ENCODE measurements at places on chromosomes 1 and 21. TPM values are rescaled to one million over a fixed set of nuclear protein-coding genes. Genes with fewer than 3 reads are reported as not detected.

GRCh38 chr1:237867380-237867888 lies 23.3 kb downstream of the ZP4 start:
- no peak for DNase-seq

DNA sequence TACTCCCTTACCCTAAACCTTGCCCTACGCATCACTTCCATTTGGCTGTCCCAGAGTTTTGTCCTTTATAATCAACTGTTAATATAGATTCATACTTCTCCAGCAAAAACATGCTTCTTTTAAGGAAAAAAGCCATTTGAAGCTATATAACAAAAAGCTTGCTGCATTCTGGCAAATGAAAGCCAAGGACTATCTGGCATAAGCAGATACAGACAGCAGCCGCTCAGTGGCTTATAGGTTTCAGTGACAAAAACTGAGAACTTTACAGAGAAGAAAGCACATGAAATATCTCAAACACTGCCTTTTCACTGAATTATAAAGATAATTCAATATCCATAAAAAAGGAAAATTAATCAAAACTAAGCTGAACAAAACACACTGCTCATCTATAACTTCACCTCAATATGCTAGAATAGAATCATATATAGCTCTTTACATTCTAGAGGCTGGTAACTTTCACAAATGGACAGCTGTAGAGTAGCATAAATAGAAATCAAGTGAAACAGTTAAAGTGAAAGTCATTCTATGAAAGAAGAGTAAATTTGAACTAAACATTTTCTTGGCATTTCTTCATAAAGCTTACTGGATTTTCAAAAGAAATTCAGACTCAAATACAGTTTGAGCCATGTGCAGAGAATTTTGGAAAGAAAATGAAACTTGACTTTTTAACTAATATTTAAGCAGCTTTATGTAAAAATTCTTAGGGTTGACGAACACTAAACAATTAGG lies 19.6 kb downstream of the CDC42BPA start:
- no peak for DNase-seq

DNA sequence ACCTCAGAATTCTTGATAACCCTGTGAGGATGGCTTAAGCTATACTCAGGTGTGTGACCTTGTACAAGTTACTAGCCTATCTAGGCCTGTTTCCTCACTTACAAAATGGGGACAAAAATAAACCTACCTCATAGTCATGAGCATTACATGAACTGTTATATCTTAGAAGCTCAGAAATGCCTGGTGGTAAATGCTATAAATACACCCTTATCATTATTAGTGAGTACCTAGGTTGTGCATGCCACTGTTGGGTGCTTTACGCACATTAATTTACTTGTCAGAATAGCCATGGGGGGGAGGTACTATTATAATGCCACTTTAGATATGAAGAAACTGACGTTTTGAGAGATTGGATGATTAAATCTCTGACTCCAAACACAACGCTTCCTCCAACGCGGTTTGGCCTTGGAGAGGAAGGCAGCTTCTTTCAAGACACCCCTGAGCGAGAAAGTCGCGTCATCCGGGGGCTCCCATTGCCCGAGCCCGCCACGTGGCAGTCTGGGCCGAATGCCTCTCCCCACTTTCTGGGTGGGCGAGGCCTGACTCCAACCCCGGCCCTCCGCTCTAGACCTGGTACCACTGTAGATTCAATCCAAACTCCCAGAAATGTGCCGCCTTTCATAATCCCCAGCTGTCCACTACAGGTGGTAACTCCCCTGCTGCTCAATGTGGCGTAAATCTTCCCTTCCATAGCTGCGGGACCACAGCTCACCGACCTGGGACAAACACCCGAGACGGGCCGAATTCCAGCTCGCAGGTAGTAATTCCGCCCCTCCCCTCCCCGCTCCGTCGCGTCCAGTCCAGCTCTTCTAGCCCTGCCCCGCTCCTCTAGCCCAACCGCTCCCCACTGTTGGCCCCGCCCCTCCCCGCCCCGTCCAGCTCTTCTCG lies 771 bp upstream of the RAD54L start:
- DNase-seq = peak; percentile 88

- no peak for DNase-seq
These were observed 61.8 kb upstream of the LAMC2 start for GRCh38 chr1:183124259-183124658.

- no peak for DNase-seq
These were observed 5.0 kb upstream of the CDC14A start for GRCh38 chr1:100347009-100347966.

- DNase-seq = no peak
These were observed 15.3 kb downstream of the DCAF8 start for GRCh38 chr1:160247053-160247452.

DNA sequence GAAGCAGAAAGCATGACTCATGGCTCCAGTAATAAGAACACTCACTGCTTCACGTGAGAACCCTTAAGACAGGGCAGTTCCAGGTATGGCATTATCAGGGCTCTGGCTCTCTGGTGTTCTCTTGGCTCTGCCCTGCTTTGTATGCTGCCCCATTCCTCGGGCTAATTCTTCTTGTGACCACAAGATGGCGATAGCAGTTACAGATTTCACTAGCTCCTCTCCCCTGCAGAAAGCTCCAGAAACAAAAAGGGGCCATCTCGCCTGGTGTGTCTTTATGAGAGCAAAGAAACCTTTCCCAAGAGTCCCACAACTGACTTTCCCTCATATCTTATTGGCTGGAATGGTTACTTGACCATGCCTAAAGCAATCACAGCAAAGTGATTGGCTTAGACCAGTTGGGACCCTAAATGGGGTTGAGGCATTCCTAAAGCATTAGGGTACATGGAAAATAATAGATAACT lies 60.1 kb downstream of the F3 start:
- peak; percentile 71 for DNase-seq

DNA sequence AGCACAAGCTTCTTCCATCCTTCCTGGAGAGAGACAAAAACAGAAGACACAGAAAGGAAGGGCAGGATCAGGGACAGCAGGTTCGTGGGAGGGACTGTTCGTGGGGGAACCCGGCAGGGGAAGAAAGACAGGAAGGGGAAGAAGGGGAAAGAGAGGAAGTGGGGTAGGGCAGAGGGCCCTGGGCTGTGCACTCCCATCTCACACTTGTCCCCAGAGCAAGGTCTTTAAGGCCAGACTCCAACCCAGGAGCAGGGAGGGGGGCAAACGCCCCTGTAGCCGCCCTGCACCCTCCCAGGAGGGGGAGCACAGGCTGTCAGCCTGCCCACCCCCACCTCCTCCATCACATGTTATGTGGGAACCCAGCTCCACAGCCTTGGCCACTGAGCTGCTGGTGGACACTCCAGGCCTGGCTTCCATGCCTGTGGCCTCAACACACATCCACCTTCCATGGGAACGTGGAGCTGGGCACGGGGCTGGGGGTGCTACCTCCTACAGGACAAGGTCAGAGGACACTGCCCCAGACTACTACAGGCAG lies 9.3 kb downstream of the SLC19A1 start:
- no peak for DNase-seq

GRCh38 chr1:185400052-185400451 lies 83.0 kb upstream of the IVNS1ABP start:
- no peak for DNase-seq

DNA sequence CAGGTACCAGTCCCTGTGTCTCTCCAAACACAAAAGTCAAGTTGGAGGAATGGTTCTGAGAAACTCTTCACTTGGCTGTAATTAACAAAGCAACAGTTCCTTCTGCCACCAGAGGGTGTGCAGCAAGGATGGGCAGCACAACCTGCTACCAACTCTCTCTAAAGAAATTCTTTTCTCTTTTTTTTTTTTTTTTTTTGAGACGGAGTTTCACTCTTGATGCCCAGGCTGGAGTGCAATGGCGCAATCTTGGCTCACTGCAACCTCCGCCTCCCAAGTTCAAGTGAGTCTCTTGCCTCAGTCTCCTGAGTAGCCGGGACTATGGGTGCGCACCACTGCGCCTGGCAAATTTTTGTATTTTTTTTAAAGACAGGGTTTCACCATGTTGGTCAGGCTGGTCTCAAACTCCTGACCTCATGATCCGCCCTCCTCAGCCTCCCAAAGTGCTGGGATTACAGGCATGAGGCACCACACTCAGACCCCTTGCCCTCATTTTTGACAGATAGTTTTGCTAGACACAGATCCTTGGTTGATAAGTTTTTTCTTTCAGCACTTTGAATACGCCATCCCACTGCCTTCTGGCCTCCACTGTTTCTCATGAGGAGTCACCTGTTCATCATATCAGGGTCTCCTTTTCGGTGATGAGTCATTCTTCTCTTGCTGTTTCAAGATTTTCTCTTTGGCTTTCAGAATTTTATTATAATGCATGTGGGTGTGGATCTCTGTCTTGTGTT lies 12.1 kb upstream of the DEGS1 start:
- no peak for DNase-seq

GRCh38 chr1:16410803-16411202 lies 26.4 kb downstream of the SPATA21 start:
- DNase-seq = no peak

DNA sequence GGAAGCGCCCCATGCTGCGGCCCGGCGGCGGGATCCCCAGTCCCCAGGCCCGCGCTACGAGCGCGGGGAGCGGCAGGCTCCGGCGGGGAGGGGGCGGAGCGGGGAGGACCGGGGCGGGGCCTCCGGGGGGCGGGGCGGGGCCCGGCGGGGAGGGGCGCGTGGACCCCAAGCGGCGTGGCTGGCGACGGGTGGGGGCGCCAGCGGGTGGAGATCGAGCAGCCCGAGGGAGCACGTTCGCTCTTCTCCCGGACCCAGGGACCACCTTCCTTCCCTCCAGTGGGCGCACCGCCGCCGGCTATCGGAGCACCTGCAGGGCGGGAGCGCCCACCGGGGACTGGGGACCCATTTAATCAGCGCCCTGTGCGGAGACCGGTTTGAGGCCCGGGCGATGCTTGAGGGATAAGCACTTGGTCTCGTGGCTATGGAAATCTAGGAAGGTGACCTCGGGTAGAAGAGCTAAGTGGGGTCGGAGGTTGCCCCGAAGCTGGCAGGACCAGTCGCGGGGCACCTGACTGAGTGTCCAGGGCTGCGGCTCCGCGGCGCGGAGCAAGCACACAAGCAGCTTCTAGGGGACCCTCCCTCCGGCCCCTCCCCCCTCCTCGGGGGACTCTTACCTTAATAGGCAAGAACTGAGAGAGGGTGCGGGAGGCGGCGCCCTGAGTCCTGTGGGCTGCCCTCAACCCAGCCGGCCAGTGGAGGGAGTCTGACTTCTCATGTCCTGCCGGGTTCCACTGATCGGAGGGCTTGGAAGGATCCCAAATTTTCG lies at the start of gene TSPAN2:
Gene TSPAN2 (minus strand): TSS at position 84 of the 766 bp plus-strand sequence. CDS start 71 bp downstream, at position 13.
- DNase-seq = peak; percentile 35

DNA sequence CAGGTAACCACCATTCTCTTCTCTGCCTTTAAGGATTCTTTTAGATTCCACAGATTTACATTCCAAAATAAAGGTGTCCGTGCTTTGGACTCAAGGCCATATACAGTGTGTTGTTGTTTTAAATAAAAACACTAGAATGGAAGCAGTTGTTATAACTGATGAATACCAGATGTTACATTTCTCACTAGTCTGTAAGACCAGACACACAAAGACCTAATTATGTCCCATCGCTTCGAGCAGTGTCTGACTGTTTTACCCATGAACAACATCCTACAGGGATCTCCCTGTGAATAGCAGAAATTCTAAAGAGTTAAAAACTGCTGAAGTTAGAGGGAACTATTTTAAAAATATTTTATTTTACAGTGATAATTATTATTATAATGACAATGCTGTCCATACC lies 574.7 kb upstream of the ZP4 start:
- DNase-seq = no peak

RHD gene
- total RNA-seq = not detected

IL20 gene
- not detected for total RNA-seq

ACTL8 gene
- total RNA-seq = not detected

WNT3A gene
- 4.0 TPM for total RNA-seq

FAM167B gene
- total RNA-seq = 0.42 TPM

MORC3 gene
- 71.3 TPM for total RNA-seq
